Heart left ventricle (tissue), 16 donors: ENCODE measurements at places on chromosomes 16 and 17.

- peak; percentile 75 for DNase-seq
Observed at GRCh38 chr17:27381007-27381501, 75.2 kb upstream of the KSR1 start.

DNA sequence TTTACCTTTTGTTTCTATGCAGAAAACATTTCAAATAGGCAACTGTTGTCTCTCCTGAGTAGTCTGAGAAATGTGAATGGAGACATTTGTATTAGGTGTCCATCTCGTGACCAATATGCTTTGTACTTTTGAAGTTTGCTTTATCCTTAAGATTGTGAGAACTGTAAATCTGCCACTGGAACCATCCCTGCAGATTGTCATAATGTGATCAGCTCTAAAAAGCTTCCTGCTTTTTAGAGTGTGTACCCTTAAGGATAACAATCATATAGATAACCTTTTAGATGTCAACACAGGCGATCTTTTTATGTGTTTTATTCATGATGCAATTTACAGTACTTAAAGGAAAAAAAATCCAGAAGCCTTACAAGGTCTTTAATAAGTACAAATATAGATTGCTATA lies 63.5 kb downstream of the PRKCA start:
- no peak for DNase-seq

DNA sequence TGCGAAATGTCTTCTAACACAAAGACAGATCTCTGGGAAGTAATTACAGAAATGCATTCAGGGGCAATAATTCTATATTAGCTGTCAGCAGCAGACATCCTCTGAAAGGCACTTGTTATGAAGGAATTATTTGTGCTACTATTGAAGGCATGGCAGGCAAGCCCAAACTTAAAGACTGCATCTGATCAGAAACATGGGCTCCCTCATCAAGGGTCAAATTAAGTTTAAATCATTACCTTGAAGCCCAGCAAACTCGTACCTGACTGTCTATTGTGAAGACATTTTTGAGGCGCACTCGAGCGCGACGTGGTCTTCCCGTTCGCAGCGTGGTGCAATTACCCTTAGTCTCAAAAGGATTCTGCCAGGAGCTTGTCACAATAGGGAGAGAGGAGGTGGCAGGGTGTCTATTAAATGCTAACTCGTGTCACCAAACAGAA lies 110.6 kb downstream of the ZNF423 start:
- DNase-seq: no peak

DNA sequence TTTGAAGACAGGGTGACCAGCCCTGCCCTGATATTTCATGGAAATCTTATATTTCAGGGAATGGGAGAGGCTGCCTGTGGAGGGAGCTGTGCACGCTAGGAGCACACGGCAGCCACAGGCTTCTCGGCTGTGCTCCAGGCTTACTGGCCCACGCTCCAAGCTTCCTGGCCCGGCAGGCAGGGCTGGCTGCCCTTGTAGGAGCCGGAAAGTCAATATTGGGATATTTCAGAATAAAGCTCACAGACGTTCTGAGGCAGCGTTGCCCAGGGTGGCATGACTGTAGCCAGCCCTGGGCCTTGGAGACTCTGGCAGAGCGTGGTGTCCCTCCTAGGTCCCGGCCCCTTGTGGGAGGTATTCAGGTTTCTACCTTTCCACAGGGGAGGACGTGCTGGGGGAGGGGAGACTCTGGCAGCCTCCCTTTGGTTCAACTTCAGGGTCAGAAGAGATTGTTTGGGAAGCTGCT lies 95.6 kb downstream of the NPIPB11 start:
- no peak for DNase-seq

- no peak for DNase-seq
Observed at GRCh38 chr17:44464037-44464436, 39.2 kb downstream of the GPATCH8 start.

- DNase-seq: no peak
Observed at GRCh38 chr17:80649200-80649644, 104.6 kb downstream of the RPTOR start.

GRCh38 chr16:814974-815373 lies 14.4 kb upstream of the GNG13 start:
- DNase-seq: no peak

- DNase-seq: no peak
Observed at GRCh38 chr16:9407206-9407758, 315.8 kb downstream of the HAPSTR1 start.

DNA sequence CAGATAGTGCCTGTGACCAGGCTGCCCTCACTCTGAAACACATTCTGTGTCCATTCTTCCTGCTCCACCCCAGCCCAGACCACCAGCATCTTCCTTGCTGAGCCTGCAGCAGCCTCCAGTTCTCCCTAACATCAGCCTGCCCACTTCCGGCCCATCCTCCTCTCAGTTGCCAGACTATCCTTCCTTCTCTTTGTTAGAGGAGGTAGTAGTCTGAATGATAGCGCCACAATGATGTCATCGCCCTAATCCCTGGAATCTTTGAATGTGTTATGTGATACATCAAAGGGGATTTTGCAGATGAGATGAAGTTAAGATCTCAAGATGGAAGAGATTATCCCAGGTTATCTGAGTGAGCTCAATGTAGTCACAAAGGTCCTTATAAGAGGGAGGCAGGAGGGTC lies 3.2 kb upstream of the ZDHHC1 start:
- no peak for DNase-seq

DNA sequence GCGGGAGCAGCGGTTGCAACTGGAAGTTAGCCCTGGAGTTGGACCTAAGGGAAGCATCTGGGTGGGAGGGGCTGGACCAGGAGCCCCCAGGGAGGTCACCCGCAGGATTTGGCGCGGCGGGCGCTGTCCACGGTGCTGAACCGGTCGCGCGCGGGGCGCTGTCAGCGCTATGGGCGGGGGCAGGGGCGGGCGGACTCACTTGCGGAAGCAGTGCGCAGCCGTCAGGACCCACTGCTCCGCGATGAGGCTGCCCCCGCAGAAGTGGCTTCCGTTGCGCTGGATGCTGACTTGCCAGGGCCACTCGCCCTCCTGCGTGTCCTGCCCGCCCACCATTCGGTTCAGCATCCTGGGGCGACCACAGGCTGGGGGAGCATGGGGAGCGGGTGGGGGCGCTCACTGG lies 4.5 kb downstream of the PRSS27 start:
- DNase-seq: peak; percentile 77

DNA sequence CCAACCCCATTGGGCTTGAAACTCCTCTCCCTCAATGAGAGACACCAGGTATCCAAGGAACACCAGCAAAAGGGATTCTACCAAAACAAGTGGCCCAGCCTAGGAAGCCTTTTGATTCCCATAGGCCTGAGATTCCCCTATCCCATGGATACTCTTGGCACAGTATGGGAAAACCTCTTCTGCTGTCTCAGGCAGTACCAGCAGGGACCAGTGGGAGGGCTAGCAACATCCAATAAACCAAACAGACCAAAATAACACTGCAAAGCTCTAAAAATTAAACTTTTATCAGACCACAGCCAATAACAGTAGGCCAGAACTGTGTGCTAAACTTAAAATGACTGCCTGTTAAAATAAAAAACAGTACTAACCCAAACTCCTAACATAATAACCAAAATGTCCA lies 153.9 kb upstream of the CES5A start:
- DNase-seq: no peak
